Activated gamma-delta T cell treated with Interleukin-2 at 50 U/mL for 16 hours (primary cell): ENCODE measurements at places on chromosomes 16 and 17.

DNA sequence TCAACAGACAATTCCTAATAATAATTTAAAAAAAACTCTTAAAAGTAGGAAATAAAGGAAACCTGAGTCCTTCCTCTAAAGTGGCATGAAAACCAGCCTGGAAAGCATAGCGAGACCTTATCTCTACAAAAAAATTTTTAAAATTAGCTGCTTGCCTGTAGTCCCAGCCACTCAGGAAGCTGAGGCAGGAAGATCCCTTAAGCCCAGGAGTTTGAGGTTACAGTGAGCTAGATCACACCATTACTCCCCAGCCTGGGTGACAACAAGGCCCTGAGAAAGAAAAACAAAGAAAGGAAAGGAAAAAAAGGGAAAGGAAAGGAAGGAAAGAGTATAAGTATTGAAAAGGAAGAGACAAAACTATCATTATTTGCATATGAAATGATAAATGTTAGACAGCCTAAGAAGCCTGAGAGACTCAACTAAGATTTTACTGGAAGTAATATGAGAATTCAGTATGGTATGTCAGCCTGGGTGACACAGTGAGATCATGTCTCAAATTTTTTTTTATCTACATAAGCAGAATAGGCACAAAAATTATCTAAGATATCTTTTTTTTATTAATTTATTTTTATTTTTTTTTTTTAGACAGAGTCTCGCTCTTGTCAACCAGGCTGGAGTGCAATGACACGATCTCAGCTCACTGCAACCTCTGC, 113.0 kb downstream of the GOSR1 start:
- DNase-seq: no peak

GRCh38 chr17:1001640-1002411, 4.9 kb downstream of the TIMM22 start:
- DNase-seq: no peak

GRCh38 chr16:397736-398332, 835 bp downstream of the NME4 start:
- DNase-seq: no peak

GRCh38 chr17:2023692-2024571, 1.2 kb downstream of the RTN4RL1 start:
- no peak for DNase-seq

- no peak for DNase-seq
These were observed 85.9 kb downstream of the EMP2 start for GRCh38 chr16:10494343-10495030.

GRCh38 chr17:70773258-70773657, 603.9 kb downstream of the KCNJ2 start:
- no peak for DNase-seq

GRCh38 chr16:60405286-60405685, 1631.0 kb downstream of the CDH8 start:
- DNase-seq: no peak

DNA sequence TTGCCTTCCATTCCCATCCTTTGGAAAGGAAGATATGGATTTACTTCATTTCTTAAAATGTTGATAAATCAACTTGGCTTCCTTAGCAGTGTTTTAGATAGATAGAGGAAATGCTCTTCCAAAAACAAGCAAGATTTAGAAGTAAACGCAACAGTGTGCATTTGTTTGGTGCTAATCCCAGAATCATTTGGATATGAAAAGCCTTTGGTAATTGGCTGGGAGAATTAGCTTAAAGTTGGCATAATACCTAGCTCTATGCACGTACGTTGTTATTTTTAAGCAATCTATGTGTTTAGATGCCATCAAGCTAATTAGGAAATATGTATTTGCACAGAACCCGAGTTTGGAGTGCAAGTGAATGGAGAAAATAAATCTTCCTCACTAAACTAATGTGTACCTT, 415.3 kb downstream of the GRIN2A start:
- no peak for DNase-seq

GRCh38 chr16:12208341-12209035, 232.0 kb downstream of the SNX29 start:
- DNase-seq: no peak

- DNase-seq: no peak
These were observed 9.7 kb upstream of the SNF8 start for GRCh38 chr17:48954300-48954755.

- no peak for DNase-seq
These were observed 14.6 kb downstream of the NUDT7 start for GRCh38 chr16:77736879-77737278.

DNA sequence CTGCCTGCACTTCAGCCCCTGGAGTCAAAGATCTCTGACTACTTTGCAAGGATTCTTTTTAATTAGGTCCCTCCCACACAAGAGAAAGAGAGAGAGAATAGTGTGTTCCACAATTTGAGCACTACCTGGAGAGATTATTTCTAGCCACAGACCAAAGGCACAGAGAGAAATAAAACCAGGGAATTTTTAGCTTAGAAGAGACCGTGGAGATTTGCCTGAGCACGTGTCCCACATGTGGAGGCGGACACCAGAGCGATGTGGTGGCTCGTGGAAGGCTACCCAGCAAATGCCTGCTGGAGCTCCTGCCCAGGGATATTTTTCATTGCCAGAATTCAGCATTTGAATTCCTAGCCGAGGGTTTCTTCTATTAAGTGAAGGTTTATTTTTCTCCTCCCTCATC, 50.6 kb downstream of the MGAT5B start:
- DNase-seq: no peak

- no peak for DNase-seq
These were observed 23.3 kb downstream of the UNK start for GRCh38 chr17:75807861-75808260.
